ENCODE measurements at places on chromosomes 3 and 15. TPM values are rescaled to one million over a fixed set of nuclear protein-coding genes. Genes with fewer than 3 reads are reported as not detected.

DNA sequence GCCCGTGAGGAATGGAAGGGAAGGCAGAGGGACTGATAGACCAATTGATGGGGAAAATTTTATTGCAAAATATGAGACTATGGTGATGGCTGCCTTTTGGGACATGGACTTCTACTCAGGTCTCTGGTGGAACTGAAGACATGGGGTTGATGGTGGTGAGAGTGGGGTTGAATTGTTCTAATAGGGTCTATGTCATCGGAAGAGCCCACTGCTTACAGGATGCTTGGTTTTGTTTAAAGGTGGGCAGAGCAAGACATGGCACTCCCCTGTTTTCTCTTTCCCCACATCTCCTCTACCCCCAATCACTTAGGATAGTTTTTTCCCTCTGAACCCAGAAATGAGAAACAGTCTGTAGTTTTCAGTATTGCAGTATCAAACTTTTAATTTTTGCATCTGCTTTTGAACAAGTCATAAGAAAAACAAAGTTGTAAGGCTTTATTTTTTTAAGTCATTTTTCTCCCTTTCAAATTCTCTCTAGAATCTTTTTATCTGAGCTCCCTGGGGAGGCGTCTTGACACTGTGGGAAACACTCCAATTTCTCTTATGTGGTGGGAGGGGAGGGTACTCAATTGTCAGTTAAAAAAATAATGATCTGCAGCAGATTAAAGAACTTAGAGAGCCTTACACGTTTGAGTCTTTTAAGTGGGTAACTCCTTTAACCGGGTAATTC is 276.2 kb upstream of the TBC1D5 start:
- DNase-seq, result no peak

DNA sequence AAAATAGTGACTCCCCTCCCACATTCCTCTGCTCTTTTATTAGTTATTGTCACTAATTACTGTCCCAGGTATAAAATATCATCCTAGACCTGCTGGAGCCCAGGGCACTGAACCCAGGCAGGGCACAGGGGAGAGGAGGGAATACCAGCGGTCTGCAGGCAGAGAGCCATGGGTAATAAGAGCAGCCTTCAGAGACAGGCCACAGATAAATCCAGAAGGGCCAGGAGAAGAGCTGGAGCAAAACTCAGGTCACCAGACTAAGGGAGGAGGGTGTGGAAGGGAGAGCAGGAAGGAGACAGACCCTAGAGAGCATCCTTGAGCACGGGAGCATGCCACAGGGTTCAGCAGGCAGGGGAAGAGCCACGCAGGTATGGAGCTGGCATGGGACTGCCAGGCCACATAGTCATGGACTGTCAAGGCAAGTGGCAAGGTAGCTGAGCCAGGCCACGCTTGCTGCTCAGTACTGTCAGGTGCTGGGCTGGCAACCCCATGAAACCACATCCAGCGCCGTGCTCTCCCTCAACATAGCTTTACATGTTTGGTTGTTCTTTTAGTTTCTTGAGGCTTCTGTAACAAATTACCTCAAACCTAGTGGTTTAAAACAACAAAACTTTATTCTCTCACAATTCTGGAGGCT is 15.6 kb upstream of the CAPN3 start:
- no peak for DNase-seq

DNA sequence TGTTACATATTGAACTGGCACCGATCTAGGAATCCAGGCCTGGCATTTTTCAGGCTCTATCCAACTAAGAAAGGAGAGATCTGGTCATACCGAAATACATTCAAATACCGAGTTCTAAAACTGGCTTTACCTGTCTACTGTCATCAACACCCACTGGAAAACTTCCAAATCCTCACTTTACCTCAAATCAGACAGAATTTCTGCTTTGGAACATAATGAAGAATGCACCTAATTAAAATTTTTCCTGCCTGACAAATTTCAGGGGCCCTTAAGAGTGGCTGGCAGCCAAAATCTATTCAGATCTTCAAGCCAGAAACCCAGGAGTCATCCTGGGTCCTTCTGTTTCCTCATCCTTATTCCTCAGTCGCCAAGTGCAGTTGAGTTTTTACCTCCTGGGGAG is 198.6 kb upstream of the FEZF2 start:
- no peak for DNase-seq

SLC26A6 gene
- 9.1 TPM for total RNA-seq

All from esophagus squamous epithelium (tissue), 5 donors.